ENCODE measurements at places on chromosomes 4 and X. TPM values are rescaled to one million over a fixed set of nuclear protein-coding genes. Genes with fewer than 3 reads are reported as not detected.

Gene GLRA2
- polyA plus RNA-seq: not detected

Gene CFP
- 3.1 TPM for polyA plus RNA-seq

Gene ADH1A
- not detected for polyA plus RNA-seq

Gene CT83
- not detected for polyA plus RNA-seq

Gene TMEM35A
- polyA plus RNA-seq: not detected

Gene MEPE
- polyA plus RNA-seq: not detected

Gene CXCL5
- not detected for polyA plus RNA-seq

Gene RWDD4
- 36.3 TPM for polyA plus RNA-seq

Gene GAGE12J
- not detected for polyA plus RNA-seq
